Renal cortex interstitium (tissue), 15 donors: ENCODE measurements at places on chromosomes 6 and 20. TPM values are rescaled to one million over a fixed set of nuclear protein-coding genes. Genes with fewer than 3 reads are reported as not detected.
A peak's percentile ranks its signal among the peaks of the same experiment; 100 is the strongest.

TAP1 gene
- polyA plus RNA-seq, result 8.3 TPM

PGC gene
- polyA plus RNA-seq, result not detected

PRDM13 gene
- not detected for polyA plus RNA-seq

IP6K3 gene
- 0.93 TPM for polyA plus RNA-seq

BMP2 gene
- polyA plus RNA-seq, result 16.0 TPM

SLC4A11 gene
- 3.4 TPM for polyA plus RNA-seq

SNAP91 gene
- 0.68 TPM for polyA plus RNA-seq

TREM1 gene
- 0.38 TPM for polyA plus RNA-seq

KHDC1L gene
- not detected for polyA plus RNA-seq

TSPO2 gene
- 0.86 TPM for polyA plus RNA-seq

HLA-DRA gene
- 97.8 TPM for polyA plus RNA-seq

NOP56 gene
- 257 TPM for polyA plus RNA-seq

OR14J1 gene
- 0.06 TPM for polyA plus RNA-seq

TRIM40 gene
- 0.11 TPM for polyA plus RNA-seq

GHRH gene
- not detected for polyA plus RNA-seq

DNA sequence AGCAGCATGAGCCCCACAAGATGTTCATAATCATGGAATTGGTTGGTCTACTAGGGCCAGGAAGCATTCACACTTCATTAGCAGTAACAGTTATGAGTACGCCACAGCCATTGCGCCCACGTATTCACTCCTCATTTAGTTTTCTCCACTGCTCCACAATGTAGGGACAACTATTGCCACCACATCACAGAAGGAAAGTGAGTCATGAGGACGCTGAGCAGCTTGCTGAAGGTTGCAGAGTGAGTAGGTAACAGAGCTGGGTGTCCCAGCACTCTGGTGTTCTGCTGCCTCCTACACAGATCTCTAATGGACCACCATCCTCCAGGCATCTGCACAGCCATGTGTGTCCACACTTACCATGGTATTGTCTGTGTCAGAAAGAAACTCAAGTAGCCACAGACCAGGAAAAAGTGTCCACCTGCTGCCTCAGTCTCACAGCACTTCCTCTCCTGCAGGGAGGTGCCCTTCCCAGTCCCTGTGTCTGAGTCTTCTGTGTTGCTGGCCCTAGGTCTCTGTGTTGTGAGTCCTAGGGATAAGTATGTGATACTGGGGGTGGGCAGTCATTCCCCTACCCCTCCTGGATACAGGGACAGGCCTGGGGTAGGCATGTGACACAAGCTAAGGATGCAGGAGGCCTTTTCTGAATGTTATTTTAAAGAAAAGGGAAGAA, 103.9 kb downstream of the TTLL2 start:
- DNase-seq, result no peak

DNA sequence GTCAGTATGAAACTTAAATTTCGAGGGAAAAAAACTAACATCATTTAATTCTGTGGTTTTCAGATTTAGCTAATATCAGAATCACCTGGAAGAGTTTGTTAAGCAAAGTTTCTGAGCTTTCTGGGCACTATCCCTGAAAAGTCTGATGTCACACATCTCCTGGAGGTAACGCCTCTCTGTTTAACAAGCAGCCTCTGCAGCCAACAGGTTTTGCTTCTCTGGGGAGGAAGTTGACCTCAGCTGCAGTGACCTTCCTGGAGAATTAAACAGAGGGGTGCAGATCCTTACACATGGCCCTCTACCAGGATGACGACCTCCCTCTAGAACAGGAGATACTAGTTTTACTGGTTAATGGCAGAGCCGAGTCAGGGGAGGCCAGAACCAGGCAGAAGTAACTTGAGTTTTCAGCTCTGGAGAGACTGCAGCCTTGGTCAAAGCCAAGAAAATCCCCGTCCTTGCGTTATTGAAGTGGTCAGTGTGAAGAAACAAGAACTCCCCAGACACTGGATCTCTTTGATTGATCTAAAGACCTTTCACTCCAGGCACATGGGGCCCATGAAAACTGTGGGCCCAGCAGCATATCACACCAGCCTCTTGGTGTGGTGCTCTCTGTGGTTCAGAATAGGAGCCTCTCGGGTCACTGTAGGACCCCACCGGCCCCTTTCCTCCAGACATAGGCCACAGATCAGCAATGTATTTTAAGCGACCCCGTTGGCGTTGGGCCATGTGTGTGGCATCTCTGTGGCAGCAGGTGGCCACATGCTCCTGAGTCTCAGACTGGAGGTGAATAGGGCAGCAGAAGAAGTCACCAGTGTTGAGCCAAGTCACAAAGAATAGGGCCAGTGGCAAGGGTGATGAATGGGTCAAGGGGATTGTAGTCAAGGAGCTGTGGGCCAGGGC, 33.4 kb upstream of the CCR6 start:
- no peak for DNase-seq

GRCh38 chr20:45372241-45372640, 5.9 kb downstream of the TP53TG5 start:
- no peak for DNase-seq

- DNase-seq, result no peak
These were observed 55.6 kb downstream of the PTPRK start for GRCh38 chr6:128464790-128465189.

DNA sequence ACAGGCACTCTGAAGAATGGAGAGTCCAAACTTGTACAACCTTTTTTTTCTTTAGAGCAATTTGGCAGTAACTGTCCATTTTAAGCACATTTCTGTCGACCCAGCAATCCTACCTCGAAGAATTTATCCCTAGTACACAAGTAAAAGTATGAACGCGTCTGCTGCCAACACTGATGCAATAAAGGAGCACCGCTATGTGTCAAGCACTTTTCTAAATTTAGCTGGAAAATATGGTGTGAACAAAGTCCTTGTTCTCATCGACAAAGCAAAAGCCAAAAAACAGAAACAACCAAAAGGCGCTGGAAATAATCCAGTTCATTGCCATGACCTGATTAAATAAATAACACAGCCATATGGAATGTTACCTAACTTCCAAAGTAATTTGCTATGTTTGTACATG, 1.1 kb downstream of the DPM1 start:
- DNase-seq, result no peak

GRCh38 chr20:42949950-42950349, 239.8 kb downstream of the PTPRT start:
- DNase-seq, result peak; percentile 43

DNA sequence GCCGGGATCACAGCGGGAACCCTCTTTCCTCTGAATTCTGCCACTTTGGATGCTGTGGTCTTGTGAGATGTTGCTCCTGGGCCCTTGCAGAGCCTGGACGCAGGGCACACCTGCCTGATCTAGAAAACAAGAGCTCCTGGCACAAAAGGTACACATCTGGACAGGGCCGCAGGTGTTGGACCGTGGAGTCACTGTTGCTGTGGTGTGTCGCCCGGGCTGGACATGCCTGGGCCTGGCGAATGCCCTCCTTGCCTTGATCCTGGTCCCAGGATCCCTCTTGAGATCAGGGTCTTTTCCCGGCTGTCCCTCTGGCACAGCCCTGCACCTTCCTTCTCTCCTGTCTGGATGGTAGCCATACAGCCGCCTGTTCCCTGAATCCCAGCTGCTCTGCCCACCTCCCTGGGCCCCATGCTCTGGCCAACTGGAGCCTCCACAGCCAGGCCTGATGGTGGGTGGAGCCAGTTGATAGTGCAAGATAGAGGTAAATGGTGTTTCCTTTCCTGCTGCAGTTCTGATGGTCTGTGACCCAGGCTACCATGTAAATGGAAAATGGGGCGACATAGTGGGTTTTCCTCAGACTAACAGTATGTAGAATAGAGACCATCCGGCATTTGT, 5.0 kb downstream of the FOXP4 start:
- no peak for DNase-seq

- no peak for DNase-seq
These were observed 46.0 kb upstream of the TASP1 start for GRCh38 chr20:13684566-13685222.

- no peak for DNase-seq
These were observed 264.3 kb downstream of the TAF4 start for GRCh38 chr20:61801428-61801827.

- no peak for DNase-seq
These were observed 70.3 kb downstream of the ANKEF1 start for GRCh38 chr20:10105046-10105445.

DNA sequence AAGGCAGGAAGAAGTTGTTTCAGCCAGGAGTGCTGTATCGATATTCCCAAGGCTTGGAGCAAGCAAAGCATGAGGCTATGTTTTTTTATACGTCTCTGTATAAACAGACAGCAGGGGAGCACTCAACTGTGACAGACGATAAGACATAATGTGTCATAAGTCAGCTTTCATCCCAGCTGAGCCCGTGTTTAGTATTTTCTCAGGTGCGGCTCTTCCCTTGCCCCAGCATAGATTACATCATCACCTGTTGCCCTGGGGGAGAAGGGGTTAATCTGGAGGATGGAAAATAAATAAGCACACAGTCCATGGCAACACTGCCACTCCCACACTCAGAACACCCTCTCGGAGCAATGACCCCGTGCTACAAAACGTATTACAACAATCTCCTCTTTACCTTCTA, 22.1 kb upstream of the KCNK5 start:
- no peak for DNase-seq

GRCh38 chr20:6940876-6941275, 173.4 kb downstream of the BMP2 start:
- no peak for DNase-seq

- DNase-seq, result no peak
These were observed 29.4 kb upstream of the BCKDHB start for GRCh38 chr6:80077067-80077466.

GRCh38 chr6:96917098-96917497, 7.4 kb upstream of the KLHL32 start:
- DNase-seq, result no peak

GRCh38 chr6:67160820-67161219, 1453.8 kb upstream of the EYS start:
- no peak for DNase-seq

DNA sequence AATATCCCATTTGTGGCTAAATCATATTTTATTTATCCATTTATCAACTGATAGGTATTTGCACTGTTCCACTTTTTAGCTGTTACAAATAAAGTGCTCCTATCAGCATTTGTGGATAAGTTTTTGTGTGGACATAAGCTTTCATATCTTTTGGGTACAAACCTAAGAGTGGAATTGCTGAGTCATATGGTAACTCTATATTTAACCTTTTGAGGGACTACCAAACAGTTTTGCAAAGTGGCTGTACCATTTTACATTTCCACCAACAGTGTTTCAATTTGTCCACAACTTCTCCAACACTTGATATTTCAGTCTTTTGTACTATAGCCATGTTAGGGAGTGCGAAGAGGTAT, 23.6 kb upstream of the ECHDC1 start:
- DNase-seq, result no peak

DNA sequence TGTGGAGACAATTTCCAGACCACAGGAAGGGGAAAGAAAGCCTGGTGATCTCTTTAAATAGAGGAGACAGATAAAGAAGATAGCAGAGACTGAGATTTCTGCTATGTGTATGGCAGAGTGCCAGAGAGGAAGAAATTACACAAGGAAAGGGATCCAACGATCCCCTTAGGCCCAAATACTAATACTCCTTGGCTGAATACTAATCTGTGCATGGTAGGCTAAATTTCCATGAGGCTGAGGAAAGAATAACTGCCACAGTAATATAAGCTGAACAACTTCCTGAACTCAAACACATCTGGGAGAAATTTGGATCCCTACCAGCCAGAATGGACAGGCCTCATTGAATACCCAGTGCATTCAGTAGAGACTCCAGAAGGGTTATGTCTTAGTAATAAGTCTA, 83.3 kb upstream of the TNFAIP3 start:
- no peak for DNase-seq

DNA sequence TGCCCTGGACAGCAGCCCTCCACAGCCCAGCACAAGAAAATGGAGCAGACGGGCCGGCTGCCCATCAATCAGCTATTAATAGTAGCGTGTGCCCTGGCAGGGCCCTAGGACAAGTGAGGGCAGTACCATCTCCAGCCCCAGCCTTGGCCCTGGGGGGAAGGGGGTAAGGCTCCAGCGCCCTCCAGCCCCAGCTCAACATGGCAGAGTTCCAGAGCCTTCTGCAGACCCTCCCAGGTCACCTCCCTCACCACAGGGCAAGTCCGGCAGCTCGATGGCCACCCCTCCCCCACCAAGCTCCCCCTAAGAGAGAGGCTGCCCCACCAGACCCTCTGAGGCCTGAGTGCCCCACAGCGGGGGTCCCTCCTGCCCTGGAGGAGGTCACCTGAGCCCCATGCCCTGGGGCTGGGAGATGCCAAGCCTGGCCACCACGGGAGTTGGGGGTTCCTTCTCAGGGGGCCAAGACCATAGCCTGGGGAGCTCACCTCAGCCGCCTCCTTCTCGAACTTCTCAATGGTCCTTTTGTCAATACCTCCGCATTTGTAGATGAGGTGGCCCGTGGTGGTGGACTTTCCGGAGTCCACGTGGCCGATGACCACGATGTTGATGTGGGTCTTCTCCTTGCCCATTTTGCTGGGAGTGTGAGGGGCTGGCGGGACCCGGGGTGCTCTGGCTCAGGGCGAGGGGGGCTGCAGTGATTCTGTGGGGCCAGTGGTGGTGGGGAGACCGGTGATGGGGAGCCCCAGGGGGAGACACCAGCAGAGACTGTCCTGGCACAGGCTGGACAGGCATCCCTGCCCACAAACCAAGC, 1.5 kb downstream of the EEF1A2 start:
- no peak for DNase-seq

GRCh38 chr6:169075211-169075914, 178.3 kb downstream of the THBS2 start:
- peak; percentile 57 for DNase-seq

DNA sequence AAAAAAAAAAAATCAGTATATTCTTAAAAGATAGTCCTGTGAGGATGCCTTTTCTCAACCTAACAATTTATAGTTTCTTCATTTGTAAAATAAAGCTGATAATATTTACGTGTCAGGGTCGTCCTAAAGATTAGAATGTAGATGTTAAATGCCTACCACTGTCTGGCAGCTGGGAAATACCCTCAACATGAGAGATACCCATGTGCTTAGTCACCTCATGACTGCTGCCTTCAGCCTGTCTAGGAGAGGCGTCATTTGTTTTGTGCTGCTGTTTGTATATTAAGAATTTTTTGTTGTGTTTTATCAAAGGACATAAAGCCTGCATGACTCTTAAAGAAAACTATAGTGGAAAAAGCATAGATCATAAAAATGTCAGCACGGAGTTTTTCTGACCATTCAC, 9.5 kb downstream of the FAM120B start:
- no peak for DNase-seq

GRCh38 chr20:5657190-5657875, 92.9 kb upstream of the SHLD1 start:
- peak; percentile 55 for DNase-seq

DNA sequence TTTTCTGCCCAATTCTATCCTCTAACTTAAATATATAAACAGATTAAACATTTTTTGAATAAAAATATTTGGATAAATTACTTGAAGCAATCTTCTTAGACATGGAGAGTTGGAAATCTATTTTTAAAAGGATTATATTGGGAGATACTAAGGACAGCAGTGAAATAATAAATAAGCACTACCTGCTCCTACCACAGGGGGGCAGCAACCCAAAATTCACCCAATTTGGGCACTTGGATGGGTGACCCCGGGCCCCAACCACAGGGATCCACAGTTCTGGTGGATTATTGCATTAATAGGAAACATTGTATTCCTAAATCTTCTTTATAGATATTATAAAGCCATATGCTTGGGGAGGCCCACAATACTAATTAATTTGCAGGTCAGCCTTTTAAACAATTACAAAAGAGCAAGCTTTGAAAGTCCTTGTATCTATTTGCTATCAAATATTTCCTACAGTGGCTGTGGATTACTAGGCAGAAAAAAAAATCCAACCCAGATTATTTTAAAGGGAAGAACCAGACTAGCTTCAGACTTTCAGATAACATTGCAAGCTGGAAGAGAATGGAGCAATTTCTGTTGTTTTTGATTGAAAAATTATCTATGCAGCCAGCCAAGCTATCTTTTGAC, 66.4 kb upstream of the PDE10A start:
- no peak for DNase-seq

- no peak for DNase-seq
These were observed 559.5 kb upstream of the PTCHD4 start for GRCh38 chr6:48670546-48670945.
